ENCODE measurements at places on chromosomes 2 and 18.

- DNase-seq: no peak
These were observed 297.1 kb downstream of the CLIP4 start for GRCh38 chr2:29412197-29412925.

- no peak for DNase-seq
These were observed 7.5 kb downstream of the BAZ2B start for GRCh38 chr2:159608723-159609308.

- DNase-seq: peak; percentile 45
These were observed 108.7 kb downstream of the DPP10 start for GRCh38 chr2:114550895-114551793.

GRCh38 chr2:240143801-240144648, 3.6 kb upstream of the OTOS start:
- peak; percentile 78 for DNase-seq

DNA sequence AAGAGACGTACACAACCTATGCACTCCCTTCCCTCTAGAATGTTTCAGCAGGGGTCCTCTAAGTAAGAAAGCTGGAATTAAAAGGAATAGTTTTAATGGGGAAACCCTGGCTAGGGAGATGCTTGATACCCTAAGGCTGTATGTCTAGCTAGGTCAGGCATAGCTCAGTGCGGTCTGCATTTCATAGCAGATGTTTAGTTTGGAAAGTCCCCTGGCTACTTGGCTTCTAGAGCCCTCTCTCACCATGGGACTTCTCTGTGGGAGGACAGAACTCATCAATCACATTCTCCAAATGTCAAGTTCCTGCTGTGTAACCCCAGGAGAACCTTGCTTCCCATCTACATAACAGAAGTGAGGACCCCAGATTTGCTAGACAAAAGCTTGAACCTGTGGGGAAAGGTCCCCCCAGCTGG, 24.1 kb upstream of the ANXA4 start:
- no peak for DNase-seq

- DNase-seq: no peak
These were observed 418.6 kb upstream of the REG3G start for GRCh38 chr2:78606895-78607294.

GRCh38 chr2:20052861-20053281, 1.4 kb upstream of the LAPTM4A start:
- peak; percentile 88 for DNase-seq

DNA sequence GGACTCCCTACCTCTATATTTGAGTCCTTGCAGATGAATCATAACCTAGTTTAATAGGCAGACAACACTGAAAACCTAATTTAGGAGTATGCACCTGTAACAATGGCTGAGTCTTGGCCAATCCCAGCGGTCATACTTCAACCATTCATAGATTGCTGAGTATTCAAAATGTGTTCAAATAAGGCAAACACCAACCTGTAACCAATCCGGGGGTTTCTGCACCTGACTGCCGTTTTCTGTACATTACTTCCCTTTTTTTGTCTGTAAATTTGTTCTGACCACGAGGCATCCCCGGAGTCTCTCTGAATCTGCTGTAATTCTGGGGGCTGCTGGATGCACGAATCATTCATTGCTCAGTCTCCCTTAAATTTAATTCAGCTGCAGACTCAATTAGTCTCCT, 338.6 kb downstream of the STK39 start:
- no peak for DNase-seq

DNA sequence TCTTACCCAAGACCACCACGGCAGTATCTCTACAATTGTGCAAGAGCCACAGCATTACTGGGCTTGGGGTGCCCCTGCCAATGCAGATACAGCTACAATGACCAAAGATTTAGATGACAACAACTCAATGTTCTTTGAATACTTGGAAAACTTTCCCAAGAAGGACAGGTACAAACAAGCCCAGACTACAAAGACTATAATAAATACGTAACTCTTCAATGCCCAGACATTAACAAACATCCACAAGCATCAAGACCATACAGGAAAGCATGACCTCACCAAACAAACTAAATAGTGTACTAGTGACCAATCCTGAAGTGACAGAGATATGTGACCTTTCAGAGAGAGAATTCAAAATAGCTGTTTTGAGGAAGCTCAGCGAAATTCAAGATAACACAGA, 62.8 kb downstream of the ICA1L start:
- DNase-seq: no peak

GRCh38 chr2:54657664-54658083, 65.8 kb upstream of the EML6 start:
- DNase-seq: peak; percentile 39

GRCh38 chr2:20578895-20579825, 71.7 kb downstream of the HS1BP3 start:
- DNase-seq: peak; percentile 94

DNA sequence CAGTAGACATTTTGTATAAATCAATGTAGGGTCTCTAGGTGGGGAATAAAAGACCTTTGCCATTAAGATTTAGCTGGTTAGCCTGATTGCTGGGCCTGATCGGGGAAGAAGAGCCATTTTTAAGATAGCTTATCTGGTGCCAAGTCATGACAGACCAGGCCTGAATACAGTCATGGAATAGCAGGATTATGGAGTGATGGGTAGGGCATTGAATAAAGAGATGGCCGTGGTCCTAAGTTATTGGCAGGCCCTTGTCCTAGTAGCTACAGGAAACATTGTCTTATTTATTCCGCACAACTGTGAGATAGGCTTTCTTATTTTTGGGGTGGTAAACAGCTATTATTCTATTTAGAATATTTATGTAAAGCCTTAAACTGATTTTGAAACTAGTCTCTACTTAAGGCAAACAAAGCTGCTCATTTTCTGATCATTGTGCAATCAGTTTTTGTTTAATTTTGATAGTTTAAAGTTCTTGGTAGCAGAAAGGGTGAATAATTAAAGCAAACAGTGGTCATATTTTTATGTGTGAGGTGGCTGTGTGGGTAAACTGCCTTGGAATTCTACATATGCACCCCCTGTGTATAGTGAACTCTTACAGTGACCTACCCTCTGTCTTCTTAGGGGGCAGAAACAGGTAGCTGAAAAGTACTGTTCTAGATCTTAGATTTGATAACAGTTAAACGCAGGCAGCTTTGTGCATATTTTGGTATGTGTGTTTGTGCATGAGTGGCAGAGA, 22.6 kb downstream of the ZNF236 start:
- no peak for DNase-seq

GRCh38 chr2:162581959-162582798, 238.2 kb downstream of the GCA start:
- no peak for DNase-seq

DNA sequence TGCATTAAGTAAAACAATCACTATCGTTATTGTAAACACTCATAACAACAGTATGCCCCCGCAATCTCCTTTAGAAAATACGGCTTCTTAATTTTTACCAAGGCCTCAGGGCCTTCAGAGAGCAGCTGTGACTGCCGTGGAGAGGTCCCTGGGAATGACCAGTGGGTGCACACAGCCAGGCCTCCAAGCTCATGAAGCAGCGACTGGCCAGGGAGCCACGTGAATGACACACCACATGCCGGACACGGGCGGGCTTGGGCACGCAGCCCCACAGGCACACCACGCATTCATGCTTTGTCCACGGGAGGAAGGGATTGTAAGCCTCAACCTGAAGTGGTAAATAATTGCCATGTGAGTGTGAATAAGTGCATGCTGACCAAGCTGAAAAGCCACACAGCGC, 121.0 kb downstream of the EIPR1 start:
- no peak for DNase-seq

GRCh38 chr2:95015261-95015912, 10.1 kb upstream of the MAL start:
- DNase-seq: no peak

- no peak for DNase-seq
These were observed 127.5 kb downstream of the LAMA3 start for GRCh38 chr18:23816740-23817139.

- DNase-seq: no peak
These were observed 126.8 kb upstream of the SERPINE2 start for GRCh38 chr2:224165901-224166319.

DNA sequence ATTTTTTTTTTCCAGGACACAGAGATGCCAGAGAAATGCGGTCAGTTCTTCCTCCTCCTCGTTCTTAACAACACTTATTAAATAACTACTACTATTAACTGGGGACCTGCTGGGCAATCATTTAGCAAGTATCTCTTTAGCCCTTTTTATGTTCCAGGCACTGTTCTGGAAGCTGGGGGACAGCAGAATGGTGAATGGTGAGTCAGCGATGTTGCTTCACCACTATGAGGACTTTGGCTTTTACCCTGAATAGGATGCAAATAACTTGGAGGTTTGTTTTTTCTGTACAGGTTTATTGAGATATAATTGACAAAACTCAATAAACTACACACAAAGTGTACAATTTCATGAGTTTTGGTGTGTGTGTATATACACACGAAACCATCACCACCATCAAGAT, 179.9 kb upstream of the MSH6 start:
- DNase-seq: no peak

DNA sequence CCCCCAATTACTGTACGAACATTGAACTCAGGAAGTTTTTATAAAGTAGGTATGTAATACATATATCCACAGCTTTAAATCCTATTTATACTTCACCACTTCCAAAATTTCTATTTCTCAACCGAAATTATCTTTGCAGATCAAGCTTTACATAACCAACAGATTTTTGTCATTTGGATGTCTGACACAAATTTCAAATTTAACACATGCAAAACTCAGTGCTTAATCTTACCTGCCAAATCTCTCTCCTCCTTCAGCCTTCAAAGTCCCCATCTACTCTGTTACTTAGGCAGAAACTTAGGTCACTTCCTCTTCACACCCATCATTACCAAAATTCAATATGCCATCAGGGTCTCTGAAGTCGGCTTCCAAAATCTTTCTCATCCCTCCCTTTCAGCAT, 990.1 kb upstream of the NRXN1 start:
- DNase-seq: no peak

GRCh38 chr18:74149878-74150277, 1.6 kb downstream of the TIMM21 start:
- DNase-seq: no peak

GRCh38 chr2:203436496-203436895, 98.6 kb downstream of the RAPH1 start:
- no peak for DNase-seq

- no peak for DNase-seq
These were observed 8.1 kb downstream of the IL37 start for GRCh38 chr2:112919086-112919485.

All from A673 (cell line).